ENCODE measurements at places on chromosomes 2 and 18.
A peak's percentile ranks its signal among the peaks of the same experiment; 100 is the strongest.

DNA sequence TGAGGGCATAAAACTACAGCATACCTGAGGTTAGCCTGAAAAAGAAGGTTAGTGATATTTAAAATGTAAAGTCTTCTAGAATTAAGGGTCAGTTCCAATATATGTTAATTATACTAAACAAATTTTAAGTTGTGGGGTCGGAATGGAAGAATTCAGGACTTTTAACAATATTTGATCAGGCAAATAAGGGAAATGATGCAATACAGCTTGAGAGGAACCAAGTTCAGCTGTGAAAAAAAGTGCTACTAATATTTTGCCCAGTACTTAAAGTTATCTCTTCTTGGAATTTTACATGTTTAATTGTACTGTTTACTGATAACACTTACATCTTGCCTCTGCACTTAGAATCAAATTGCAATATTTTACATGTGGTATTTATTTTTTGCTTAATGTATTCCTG, 345.5 kb upstream of the CWC22 start:
- no peak for DNase-seq

GRCh38 chr2:174870787-174871186, 106.5 kb upstream of the CHRNA1 start:
- DNase-seq, result no peak

GRCh38 chr2:70003093-70003830, 41.8 kb upstream of the ASPRV1 start:
- DNase-seq, result no peak

DNA sequence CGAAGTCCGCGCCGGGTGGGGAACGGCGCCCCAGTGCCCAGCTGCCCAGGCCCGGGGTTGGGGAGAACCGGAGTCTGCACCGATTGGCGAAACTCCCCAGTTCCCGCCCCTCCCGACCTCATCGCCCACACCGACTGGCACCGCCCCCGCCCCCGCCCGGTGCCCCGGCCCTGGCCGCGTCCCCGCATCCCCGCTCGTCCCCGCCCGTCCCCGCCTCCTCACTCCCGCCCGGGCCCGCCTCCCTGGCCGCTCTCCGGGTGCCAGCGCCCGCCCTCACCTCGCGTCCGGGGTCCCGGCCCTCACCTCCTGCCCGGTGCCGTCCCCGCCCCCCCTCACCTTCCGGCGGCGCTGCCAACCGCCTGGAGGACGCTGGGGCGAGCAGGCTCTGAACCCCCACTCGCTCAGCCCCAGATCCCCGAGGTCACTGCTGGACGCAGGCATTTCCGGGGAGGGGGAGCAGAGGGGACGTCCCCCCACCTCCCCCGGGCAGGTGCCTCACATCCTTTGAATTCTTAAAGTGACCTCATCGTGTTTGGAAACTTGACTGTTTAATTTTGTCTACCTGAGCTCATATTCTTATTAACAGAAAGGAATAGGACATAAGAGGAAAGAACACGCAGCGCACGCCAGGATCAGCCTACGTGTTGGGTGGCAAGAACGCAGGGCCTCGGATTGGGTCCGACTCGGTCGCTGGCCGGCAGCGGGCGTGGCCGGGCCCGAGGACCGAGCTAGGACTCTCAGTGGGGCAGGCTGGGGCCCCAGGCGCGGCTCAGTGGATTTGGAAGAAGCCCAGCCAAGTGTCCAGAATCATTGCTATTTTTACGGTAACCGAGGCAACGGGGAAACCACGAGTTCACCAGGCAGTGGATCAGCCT, at the start of gene FAM110C:
TSS of gene FAM110C (minus strand) at position 35 of the 875 bp plus-strand sequence. CDS start 120 bp downstream, outside the sequence.
- peak; percentile 46 for DNase-seq

- DNase-seq, result no peak
These were observed 326.4 kb downstream of the NR4A2 start for GRCh38 chr2:156005999-156006712.

- peak; percentile 76 for DNase-seq
These were observed at the start of gene ANKMY1 for GRCh38 chr2:240557808-240558207. TSS of gene ANKMY1 (minus strand) at chr2:240557988. CDS start at chr2:240557335, 653 bp downstream.

GRCh38 chr2:174063492-174064092, 98.4 kb upstream of the SP3 start:
- no peak for DNase-seq

Measured in cardiac fibroblast (primary cell).